ENCODE measurements at places on chromosomes 7 and 10. TPM values are rescaled to one million over a fixed set of nuclear protein-coding genes. Genes with fewer than 3 reads are reported as not detected.

TRIL gene
- not detected for total RNA-seq

CTBP2 gene
- total RNA-seq = 0.43 TPM

GRCh38 chr10:17109475-17110207 lies 20.0 kb downstream of the CUBN start:
- no peak overlapping the region for H3K4me3 ChIP-seq
- no peaks in the 10 kb centered on the region for H3K27me3 ChIP-seq
- no peaks in the 10 kb centered on the region for H3K4me1 ChIP-seq
- DNase-seq = no peak
- no peak overlapping the region for H3K27ac ChIP-seq

DNA sequence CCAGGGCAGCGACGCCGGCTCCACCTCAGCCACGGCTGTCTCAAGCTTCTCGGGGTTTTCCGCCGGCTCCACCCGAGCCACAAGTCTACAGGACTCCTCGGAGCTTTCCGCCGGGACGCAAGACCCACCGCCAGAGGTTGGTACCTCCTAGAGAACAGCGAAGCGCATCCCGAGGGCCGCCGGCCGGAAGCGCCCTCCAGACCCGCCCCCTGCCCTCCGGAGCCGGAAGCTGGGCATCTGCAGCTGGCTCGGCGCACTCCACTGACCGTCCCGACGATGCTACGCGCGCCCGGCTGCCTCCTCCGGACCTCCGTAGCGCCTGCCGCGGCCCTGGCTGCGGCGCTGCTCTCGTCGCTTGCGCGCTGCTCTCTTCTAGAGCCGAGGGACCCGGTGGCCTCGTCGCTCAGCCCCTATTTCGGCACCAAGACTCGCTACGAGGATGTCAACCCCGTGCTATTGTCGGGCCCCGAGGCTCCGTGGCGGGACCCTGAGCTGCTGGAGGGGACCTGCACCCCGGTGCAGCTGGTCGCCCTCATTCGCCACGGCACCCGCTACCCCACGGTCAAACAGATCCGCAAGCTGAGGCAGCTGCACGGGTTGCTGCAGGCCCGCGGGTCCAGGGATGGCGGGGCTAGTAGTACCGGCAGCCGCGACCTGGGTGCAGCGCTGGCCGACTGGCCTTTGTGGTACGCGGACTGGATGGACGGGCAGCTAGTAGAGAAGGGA lies at the start of gene MINPP1:
MINPP1 (plus strand) TSS at position 254 of the 726 bp plus-strand sequence; CDS start at position 277, 23 bp downstream.
- peaks cover 9% of the 10 kb centered on the region for H3K36me3 ChIP-seq
- DNase-seq = peak; percentile 72
- H3K27me3 ChIP-seq = peaks cover 7% of the 10 kb centered on the region
- H3K4me1 ChIP-seq = peaks cover 31% of the 10 kb centered on the region
- peak within 1 kb of the TSS; percentile 38 for H3K27ac ChIP-seq
- H3K4me3 ChIP-seq = peak within 1 kb of the TSS; percentile 78

DNA sequence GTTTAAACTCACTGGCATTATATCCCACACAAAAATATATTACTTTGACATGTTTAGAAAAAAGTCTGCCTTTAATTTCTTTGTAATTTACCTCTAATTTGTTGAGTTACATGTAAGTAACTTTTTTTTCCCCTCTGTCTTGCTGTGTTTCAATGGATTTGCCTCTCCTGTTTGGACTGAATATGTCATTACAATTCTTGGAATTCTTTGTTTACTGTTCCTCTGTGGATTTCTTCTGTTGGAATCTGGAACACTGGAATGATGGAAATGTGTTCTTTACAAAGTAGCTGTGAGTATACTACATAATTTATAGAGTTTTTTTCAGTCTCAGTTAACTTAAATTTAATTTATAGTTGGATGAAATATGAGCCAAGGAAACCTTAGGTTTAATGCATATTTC lies 30.4 kb downstream of the SEPTIN7 start:
- H3K36me3 ChIP-seq = peaks cover 54% of the 10 kb centered on the region
- no peaks in the 10 kb centered on the region for H3K27me3 ChIP-seq
- H3K27ac ChIP-seq = no peak overlapping the region
- peaks cover 15% of the 10 kb centered on the region for H3K4me1 ChIP-seq

DNA sequence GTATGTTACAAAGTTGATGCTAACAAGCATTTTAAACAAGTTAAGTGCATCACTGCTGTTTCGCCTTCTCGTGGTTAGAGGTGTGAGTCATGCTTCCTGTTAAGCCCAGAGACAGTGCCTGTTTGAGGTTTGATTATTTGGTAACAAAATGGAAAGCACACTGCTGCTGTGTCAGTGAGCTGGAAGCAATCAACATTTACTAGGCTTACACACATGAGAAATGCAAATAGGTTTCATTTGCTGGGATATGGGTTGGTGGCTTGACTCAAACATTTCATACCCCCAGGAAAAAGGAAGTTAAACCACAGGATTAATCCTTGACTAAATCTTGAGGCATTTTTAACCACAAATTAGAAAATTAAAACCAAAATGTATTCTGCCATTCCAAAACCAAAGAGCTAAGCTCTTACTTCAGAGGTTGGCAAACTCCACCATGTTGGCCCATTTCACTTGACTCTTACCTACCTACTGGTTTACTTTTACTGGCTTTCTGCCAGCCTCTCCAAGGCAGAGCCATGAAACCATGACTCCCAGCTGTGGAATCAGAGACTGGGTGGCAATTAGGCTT lies 139.2 kb downstream of the ETV1 start:
- H3K27me3 ChIP-seq = no peaks in the 10 kb centered on the region
- peaks cover 19% of the 10 kb centered on the region for H3K4me1 ChIP-seq
- H3K36me3 ChIP-seq = no peaks in the 10 kb centered on the region

WNT8B gene
- total RNA-seq = 0.23 TPM

DNA sequence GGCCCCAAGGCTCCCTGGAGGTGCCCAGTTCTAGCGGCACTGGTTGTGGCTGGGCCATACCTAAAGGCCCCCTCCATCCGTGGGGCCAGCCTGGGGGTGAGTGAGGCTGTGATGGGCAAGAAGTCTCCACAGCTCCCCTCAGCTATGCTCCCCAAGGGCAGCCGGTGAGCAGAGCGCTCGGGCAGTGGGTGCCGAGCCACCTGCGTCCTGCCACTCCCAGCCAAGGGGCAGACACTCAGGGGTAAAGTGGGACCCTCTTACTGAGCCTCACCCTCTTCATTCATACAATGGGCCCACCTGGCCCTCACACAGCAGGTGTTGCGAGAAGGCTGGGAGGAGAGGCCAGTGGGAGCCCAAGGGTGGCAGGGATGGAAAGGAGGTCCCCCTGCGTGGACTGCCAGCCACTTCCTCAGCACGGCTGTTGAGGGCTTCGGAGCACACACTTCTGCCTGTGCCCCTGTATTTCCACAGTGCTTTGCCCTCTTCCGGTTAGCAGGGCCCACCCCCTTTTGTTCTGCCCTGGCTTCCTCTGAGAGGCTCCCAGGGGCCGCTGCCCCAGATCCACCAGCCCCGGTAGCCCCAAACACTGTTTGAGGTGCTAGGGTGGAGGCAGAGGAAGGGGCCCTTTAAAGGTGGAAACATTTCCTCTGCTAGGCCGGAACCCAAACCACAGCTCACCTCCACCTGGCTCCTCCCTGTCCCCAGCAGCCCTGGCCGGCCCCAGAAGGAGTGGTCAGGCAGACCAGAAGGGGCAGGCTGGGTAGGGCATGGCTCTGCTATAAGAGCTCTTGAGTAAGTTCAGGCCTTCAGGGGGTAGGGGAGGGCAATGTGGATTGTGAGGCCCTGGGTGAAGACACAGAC lies 16.4 kb upstream of the C10orf105 start:
- H3K27me3 ChIP-seq = no peaks in the 10 kb centered on the region
- peak; percentile 73 for DNase-seq
- H3K4me1 ChIP-seq = peaks cover 79% of the 10 kb centered on the region
- peaks cover 2% of the 10 kb centered on the region for H3K36me3 ChIP-seq
- peak overlapping the region; percentile 15 for H3K4me3 ChIP-seq

- H3K4me1 ChIP-seq = peaks cover 2% of the 10 kb centered on the region
- no peaks in the 10 kb centered on the region for H3K36me3 ChIP-seq
- H3K27me3 ChIP-seq = no peaks in the 10 kb centered on the region
- no peak for DNase-seq
- H3K4me3 ChIP-seq = no peak overlapping the region
Measured at GRCh38 chr10:74255888-74256357, 104.9 kb downstream of the ADK start.

DNA sequence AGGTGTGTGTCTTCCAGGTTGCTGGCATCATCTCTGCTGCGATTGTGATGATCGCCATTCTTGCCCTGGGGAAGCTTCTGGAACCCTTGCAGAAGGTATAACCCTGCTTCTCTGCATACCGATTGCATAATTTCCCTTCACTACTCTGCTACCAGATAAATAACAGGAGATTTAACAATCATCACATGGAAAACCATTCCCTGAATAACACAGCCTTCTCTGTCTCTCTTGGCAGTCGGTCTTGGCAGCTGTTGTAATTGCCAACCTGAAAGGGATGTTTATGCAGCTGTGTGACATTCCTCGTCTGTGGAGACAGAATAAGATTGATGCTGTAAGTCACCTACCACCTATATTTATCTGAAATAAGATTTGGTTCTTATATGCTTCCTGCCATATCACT lies 33.8 kb downstream of the SLC26A4 start:
- peaks cover 65% of the 10 kb centered on the region for H3K36me3 ChIP-seq
- H3K27ac ChIP-seq = no peak overlapping the region
- no peaks in the 10 kb centered on the region for H3K27me3 ChIP-seq
- no peak overlapping the region for H3K4me3 ChIP-seq

ERCC6 gene
- total RNA-seq = 24.9 TPM

Data from activated CD4-positive, alpha-beta memory T cell treated with anti-CD3 and anti-CD28 coated beads, Interleukin-2, amount 10 ng/mL, durations not matched to agents 7 days and 5 days (primary cell).